ENCODE measurements at places on chromosomes 3 and 15.
A peak's percentile ranks its signal among the peaks of the same experiment; 100 is the strongest.

DNA sequence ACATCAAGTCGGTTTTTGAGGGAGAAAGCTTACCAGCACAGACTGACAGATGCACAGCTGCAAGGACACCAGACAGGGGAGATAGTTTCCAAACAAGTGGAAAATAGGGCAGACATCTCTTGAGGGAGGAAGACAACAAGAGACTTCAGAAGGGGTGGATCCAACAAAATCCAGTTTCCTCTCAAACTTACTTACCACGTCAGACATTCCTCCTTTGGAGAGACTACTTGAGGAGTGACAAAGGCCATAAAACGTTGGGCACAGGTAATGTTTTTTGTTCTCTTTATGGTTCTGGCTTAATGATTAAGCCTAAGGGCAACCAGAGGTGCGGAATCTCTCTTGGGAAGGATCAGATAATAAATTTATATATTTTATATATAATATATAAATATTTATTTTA, 76.1 kb downstream of the CD200 start:
- no peak for DNase-seq

- no peak for DNase-seq
Measured at GRCh38 chr15:67578020-67578600, 35.6 kb downstream of the MAP2K5 start.

- no peak for DNase-seq
Measured at GRCh38 chr3:130682131-130682530, 64.5 kb downstream of the PIK3R4 start.

GRCh38 chr3:124885466-124886167, 1.5 kb downstream of the ITGB5 start:
- no peak for DNase-seq

- DNase-seq, result no peak
Measured at GRCh38 chr3:45232521-45232920, 6.4 kb upstream of the TMEM158 start.

- DNase-seq, result peak; percentile 42
Measured at GRCh38 chr15:40029979-40030893, 8.7 kb downstream of the SRP14 start.

- no peak for DNase-seq
Measured at GRCh38 chr15:59991834-59992233, 12.3 kb upstream of the FOXB1 start.

DNA sequence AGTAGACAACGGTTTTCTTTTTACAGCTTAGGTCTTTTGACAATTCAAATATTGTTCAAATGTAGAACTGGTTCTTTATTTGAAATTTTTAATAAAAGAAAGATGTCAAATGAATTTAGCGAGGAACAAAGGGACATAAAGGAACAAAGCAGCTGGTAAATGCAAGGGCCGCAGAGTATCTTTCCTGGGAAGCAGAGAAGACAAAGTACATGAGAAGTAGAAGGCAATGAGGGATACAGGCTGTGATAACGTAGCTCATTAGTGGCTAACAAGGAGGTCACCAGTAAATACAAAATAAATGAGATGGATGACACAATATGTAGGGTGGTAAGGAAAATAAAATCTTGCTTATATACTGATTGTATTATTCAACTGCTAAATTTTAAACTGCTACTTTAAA, 762.8 kb downstream of the VGLL3 start:
- DNase-seq, result no peak

DNA sequence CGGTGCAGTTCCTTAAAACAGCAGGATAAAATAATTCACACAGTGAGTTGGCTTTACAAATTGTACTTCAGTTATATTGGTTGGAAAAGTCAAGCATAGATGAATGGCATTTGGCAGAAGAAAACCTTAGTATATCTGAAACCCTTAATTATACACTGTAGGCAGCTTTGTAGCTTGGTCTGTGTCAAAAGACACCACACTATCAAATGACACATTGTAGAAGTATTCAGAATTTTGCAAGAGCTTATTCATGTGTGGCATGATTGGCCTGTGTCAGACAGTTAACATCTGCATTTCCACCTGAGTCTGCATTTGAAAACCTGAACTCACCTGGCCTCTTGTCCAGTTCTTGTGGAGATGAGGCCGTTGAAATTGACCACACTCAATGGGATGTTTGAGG, 13.8 kb downstream of the TMEM266 start:
- DNase-seq, result no peak

GRCh38 chr3:193030276-193030675, 112.6 kb upstream of the MB21D2 start:
- no peak for DNase-seq

- no peak for DNase-seq
Measured at GRCh38 chr15:67670647-67671305, 128.3 kb downstream of the MAP2K5 start.

DNA sequence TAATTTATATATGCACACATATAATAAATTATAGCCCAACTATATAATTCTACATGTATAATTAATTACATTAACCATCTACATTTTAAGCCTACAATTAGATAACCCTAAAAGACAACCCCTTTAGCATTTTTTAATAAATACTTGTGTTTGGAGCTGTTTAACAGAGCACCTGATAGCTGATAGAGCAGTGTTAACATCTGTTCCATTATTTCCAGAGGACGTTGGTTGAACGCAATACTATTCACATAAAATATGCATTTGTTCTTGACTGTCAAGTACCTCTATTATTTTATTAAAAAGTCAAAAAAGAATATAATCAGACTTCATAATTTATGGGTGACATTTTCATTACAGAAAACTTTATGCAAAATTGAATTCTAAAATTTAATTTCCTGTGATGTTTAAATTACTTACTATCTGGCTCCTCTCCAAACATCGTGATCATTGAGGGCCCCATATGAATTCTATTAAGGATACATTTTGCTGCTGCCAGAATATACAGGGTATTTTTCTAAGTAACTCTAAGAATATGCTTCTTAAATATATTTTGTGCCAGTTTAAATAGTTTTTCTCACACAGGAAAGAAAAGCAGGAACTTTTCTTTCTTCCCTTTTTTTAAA, 234.3 kb downstream of the SHOX2 start:
- DNase-seq, result no peak

GRCh38 chr3:192259661-192260060, 467.7 kb downstream of the FGF12 start:
- DNase-seq, result no peak

- DNase-seq, result no peak
Measured at GRCh38 chr3:12120374-12121140, 38.2 kb downstream of the TIMP4 start.

GRCh38 chr3:55692295-55692956, 205.3 kb upstream of the WNT5A start:
- no peak for DNase-seq

Data from activated CD4-positive, alpha-beta memory T cell treated with anti-CD3 and anti-CD28 coated beads for 36 hours (primary cell).